ENCODE measurements at places on chromosomes 11 and 22. TPM values are rescaled to one million over a fixed set of nuclear protein-coding genes. Genes with fewer than 3 reads are reported as not detected.

Gene GPR83
- 0.06 TPM for polyA plus RNA-seq

Gene B4GAT1
- polyA plus RNA-seq, result 4.9 TPM

Gene MAPK8IP1
- polyA plus RNA-seq, result 1.3 TPM

Gene SMTN
- 100 TPM for polyA plus RNA-seq

Gene IL18BP
- polyA plus RNA-seq, result 2.9 TPM

Gene DLAT
- 22.6 TPM for polyA plus RNA-seq

Gene NXPE1
- polyA plus RNA-seq, result not detected

Gene CD248
- 3.3 TPM for polyA plus RNA-seq

Gene SHISAL1
- polyA plus RNA-seq, result 0.22 TPM

Gene DDX17
- 95.5 TPM for polyA plus RNA-seq

Gene OR2AG2
- 0.04 TPM for polyA plus RNA-seq

Gene MS4A15
- not detected for polyA plus RNA-seq

Gene NRGN
- 1.6 TPM for polyA plus RNA-seq

Gene TAGLN
- 1,217 TPM for polyA plus RNA-seq

Gene GAL3ST3
- 0.01 TPM for polyA plus RNA-seq

Gene SULT4A1
- polyA plus RNA-seq, result 0.01 TPM

Gene OR51E1
- polyA plus RNA-seq, result 0.04 TPM

Gene OR4A47
- polyA plus RNA-seq, result not detected

Gene SLC7A4
- 4.5 TPM for polyA plus RNA-seq

Gene TPBGL
- polyA plus RNA-seq, result 0.02 TPM

Gene PTPN5
- 0.47 TPM for polyA plus RNA-seq

Gene FGF19
- not detected for polyA plus RNA-seq

Gene TRIM29
- 943 TPM for polyA plus RNA-seq

Gene IFITM1
- 112 TPM for polyA plus RNA-seq

Gene PACSIN2
- polyA plus RNA-seq, result 20.3 TPM

Gene SPECC1L
- polyA plus RNA-seq, result 11.0 TPM

Gene FBLN1
- polyA plus RNA-seq, result 18.8 TPM

Gene TMEM45B
- 90.6 TPM for polyA plus RNA-seq

Gene OPCML
- 0.04 TPM for polyA plus RNA-seq

Gene IFITM10
- 1.1 TPM for polyA plus RNA-seq

Gene PRDX5
- polyA plus RNA-seq, result 808 TPM

Gene CNTF
- polyA plus RNA-seq, result 0.28 TPM

Gene MCHR1
- 0.06 TPM for polyA plus RNA-seq

Gene OR10A4
- polyA plus RNA-seq, result not detected

Gene POTEH
- polyA plus RNA-seq, result not detected

Gene APOL4
- polyA plus RNA-seq, result 2.4 TPM

Gene APOBEC3F
- 5.2 TPM for polyA plus RNA-seq

Gene IL17RA
- polyA plus RNA-seq, result 3.8 TPM

Gene DRAP1
- 89.6 TPM for polyA plus RNA-seq

Gene IGF2
- polyA plus RNA-seq, result 2.4 TPM

Gene SSH3
- 38.6 TPM for polyA plus RNA-seq

Gene RIMBP3C
- polyA plus RNA-seq, result 0.02 TPM

Gene MS4A7
- 1.1 TPM for polyA plus RNA-seq

Gene BBOX1
- 14.1 TPM for polyA plus RNA-seq

Gene DRD2
- 0.05 TPM for polyA plus RNA-seq

Gene RFPL1
- 0.04 TPM for polyA plus RNA-seq

Gene NPTXR
- 0.73 TPM for polyA plus RNA-seq

Gene PKP3
- 353 TPM for polyA plus RNA-seq

Gene C11orf91
- 0.51 TPM for polyA plus RNA-seq

Gene OR52A1
- polyA plus RNA-seq, result not detected

Gene PRRG4
- 20.6 TPM for polyA plus RNA-seq

Gene C11orf86
- polyA plus RNA-seq, result not detected

Gene MOGAT2
- 0.02 TPM for polyA plus RNA-seq

Gene EFCAB6
- 0.29 TPM for polyA plus RNA-seq

Gene SPDYC
- not detected for polyA plus RNA-seq

Gene BTBD18
- polyA plus RNA-seq, result not detected

Gene SNX32
- polyA plus RNA-seq, result 0.15 TPM

Gene TRAPPC4
- polyA plus RNA-seq, result 32.5 TPM

Gene LRP4
- 2.6 TPM for polyA plus RNA-seq
